Type B pancreatic cell (in vitro differentiated cells): ENCODE measurements at places on chromosomes 1 and 21. TPM values are rescaled to one million over a fixed set of nuclear protein-coding genes. Genes with fewer than 3 reads are reported as not detected.
A peak's percentile ranks its signal among the peaks of the same experiment; 100 is the strongest.

- H3K4me1 ChIP-seq = peaks cover 4% of the 10 kb centered on the region
- no peak for DNase-seq
- peak overlapping the region; percentile 42 for H3K27ac ChIP-seq
- no peaks in the 10 kb centered on the region for H3K27me3 ChIP-seq
Observed at GRCh38 chr21:36235058-36235582, 78.5 kb downstream of the DOP1B start.

The SH2D2A gene
- total RNA-seq = 0.48 and 2.2 TPM in 2 replicates

DNA sequence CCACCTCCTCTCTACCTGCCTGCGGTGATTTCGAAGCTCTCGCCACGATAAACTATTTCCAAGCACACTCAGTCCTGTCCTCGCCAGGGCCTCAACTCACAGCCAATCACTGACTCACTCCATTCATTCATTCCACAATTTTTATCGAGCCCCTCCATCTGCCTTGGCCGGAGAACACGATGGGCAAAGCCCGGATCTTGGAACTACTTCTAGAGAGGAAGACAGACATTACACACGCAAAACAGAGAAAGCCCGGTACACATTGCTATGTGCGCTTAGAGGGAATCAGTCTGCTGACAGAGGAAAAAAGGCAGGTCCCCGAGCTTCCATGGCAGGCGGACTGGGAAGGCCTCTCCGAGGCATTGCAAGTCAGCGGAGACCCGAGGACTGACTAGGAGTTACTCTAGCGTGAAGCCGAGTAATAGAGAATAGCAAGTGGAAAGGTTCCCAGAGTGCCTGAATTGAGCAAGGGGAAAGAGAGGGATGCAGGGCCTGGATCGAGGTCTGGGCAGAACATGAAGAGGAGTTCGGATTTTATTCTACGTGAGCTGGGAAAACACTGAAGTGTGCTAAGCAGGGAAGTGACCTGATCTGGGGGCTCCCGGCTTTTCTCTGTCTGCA, 54.2 kb upstream of the DNAJC6 start:
- peaks cover 28% of the 10 kb centered on the region for H3K27me3 ChIP-seq
- H3K4me3 ChIP-seq = peak overlapping the region; percentile 95
- H3K4me1 ChIP-seq = peaks cover 15% of the 10 kb centered on the region
- H3K27ac ChIP-seq = peak overlapping the region; percentile 72
- DNase-seq = no peak

The MYCL gene
- 19.5 and 36.5 TPM in 2 replicates for total RNA-seq

GRCh38 chr1:64337926-64338325, 132.0 kb upstream of the CACHD1 start:
- no peaks in the 10 kb centered on the region for H3K4me1 ChIP-seq
- no peaks in the 10 kb centered on the region for H3K36me3 ChIP-seq
- H3K4me3 ChIP-seq = no peak overlapping the region
- no peak overlapping the region for H3K27ac ChIP-seq
- peaks cover 8% of the 10 kb centered on the region for H3K27me3 ChIP-seq

GRCh38 chr1:153122831-153123421, 9.6 kb upstream of the SPRR2F start:
- peak overlapping the region; percentile 99 for H3K27ac ChIP-seq
- H3K4me3 ChIP-seq = peak overlapping the region; percentile 71

GRCh38 chr1:111294390-111294789, 3.7 kb downstream of the CHIA start:
- no peaks in the 10 kb centered on the region for H3K36me3 ChIP-seq
- H3K27me3 ChIP-seq = no peaks in the 10 kb centered on the region
- H3K4me3 ChIP-seq = no peak overlapping the region
- no peak overlapping the region for H3K27ac ChIP-seq
- no peak for DNase-seq
- no peaks in the 10 kb centered on the region for H3K4me1 ChIP-seq

- H3K4me1 ChIP-seq = no peaks in the 10 kb centered on the region
- H3K36me3 ChIP-seq = no peaks in the 10 kb centered on the region
- no peak overlapping the region for H3K4me3 ChIP-seq
- H3K27me3 ChIP-seq = peaks cover 64% of the 10 kb centered on the region
- no peak for DNase-seq
Observed at GRCh38 chr1:18007391-18008041, 100.1 kb upstream of the IGSF21 start.

The CD1E gene
- total RNA-seq = not detected in 2 replicates

DNA sequence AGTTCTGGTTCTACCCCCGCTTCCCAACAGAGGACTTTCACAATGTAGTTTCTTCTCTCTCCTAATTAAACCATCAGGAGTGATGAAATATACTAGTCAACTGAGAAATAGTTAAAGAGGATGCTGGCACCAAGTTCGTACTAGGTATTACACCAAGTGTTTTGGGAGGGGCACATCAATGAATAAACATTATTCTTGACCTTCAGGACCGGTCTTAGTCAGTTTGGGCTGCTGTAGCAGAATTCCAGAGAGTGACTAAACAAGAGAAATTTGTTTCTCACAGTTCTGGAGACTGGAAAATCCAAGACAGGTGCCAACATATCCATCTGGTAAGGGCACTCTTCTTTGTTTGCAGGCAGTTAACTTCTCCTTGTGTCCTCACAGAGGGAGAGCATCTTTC, 103.8 kb downstream of the SPATA17 start:
- H3K36me3 ChIP-seq = no peaks in the 10 kb centered on the region
- no peak overlapping the region for H3K4me3 ChIP-seq
- no peaks in the 10 kb centered on the region for H3K4me1 ChIP-seq
- no peaks in the 10 kb centered on the region for H3K27me3 ChIP-seq
- H3K27ac ChIP-seq = no peak overlapping the region

DNA sequence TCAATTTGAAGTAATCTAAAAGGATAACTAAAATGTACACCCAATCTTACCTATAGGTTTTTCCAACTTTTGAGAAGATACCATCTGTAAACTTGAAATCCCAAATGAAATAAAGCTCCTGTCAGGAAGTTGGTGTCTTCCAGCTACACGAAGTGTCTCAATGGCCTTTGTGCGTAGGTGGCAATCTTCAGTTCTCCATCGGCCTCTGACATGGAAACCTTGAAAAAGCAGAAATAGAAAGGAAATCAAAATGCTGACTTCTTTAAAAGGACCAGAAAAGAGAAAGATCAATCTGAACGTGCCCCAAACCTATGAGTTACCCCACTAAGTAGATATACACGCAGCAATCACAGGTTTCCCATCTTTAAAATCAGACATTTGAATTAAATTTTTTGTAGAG, 10.0 kb downstream of the MKNK1 start:
- no peak overlapping the region for H3K27ac ChIP-seq
- H3K36me3 ChIP-seq = peaks cover 23% of the 10 kb centered on the region
- DNase-seq = no peak
- no peaks in the 10 kb centered on the region for H3K27me3 ChIP-seq

The CFHR2 gene
- total RNA-seq = not detected in 2 replicates

The FAM72C gene
- total RNA-seq = 0.86 and 3.6 TPM in 2 replicates

DNA sequence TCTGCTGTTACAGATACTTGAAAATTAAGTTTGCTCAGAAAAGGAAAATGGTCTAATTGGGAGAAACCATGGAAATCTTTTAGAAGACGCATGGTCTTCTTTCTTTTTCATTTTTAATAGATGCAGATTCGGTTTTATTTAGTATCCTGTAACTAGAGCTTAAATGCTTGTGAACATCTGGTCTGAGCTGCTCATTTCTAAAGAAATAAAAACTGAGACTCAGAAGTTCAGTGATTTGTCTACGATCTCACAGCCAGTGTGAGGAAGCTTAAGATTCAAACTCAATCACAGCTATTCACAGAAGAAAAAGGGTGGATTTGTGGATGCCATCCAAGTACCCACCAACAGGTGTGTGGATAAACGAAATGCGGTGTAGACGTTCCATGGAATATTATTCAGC, 80.0 kb upstream of the TIAM1 start:
- DNase-seq = no peak
- no peaks in the 10 kb centered on the region for H3K27me3 ChIP-seq
- H3K27ac ChIP-seq = peak overlapping the region; percentile 15
- peaks cover under 1% of the 10 kb centered on the region for H3K36me3 ChIP-seq
- no peak overlapping the region for H3K4me3 ChIP-seq
- peaks cover 8% of the 10 kb centered on the region for H3K4me1 ChIP-seq

The UTS2 gene
- not detected in 2 replicates for total RNA-seq

DNA sequence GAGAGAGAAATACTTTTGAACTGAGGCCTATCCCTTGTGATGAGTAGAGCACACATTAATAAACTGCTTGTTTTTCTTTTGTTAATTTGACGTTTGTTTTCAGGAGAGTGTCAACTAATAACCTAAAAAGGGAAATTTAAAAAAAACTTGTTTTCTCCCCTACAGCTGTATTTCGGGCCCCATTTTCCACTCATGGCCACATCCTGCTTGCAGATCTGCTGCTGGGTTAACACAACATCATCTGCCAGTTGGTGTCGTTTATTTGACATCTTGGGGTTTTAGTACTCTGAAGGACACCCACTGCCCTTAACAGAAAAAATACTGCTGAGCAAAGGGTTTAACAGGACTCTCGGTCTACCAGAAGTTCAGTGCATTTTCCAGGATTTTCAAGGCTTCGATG, 848 bp upstream of the PYHIN1 start:
- no peaks in the 10 kb centered on the region for H3K27me3 ChIP-seq
- no peak overlapping the region for H3K27ac ChIP-seq
- H3K4me1 ChIP-seq = no peaks in the 10 kb centered on the region
- no peak for DNase-seq

DNA sequence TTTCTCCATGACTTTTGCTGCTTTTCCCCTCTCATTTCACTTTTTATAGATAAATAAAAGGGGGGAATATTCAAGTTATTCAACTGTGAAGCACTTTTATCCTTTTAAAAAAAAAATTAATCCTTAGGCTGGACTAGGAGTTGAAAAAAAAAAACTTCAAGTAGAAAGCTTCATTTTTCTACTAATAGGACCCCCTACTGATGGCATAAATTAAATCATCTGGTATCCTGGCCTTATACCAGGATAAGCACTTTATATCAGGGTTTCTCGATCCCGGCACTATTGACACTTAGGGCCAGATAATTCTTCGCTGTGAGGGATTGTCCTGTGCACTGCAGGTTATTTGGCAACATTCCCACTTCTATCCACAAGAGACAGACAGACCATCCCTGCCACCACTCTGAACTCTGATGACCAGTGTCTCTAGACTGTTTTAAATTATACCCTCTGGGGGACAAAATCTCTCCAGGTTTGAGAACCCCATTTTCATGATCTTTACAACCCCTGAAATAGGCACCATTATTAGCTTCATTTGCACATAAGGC, 17.6 kb downstream of the USP33 start:
- H3K4me3 ChIP-seq = no peak overlapping the region
- peaks cover 25% of the 10 kb centered on the region for H3K36me3 ChIP-seq
- H3K4me1 ChIP-seq = no peaks in the 10 kb centered on the region
- no peak for DNase-seq
- H3K27ac ChIP-seq = no peak overlapping the region

DNA sequence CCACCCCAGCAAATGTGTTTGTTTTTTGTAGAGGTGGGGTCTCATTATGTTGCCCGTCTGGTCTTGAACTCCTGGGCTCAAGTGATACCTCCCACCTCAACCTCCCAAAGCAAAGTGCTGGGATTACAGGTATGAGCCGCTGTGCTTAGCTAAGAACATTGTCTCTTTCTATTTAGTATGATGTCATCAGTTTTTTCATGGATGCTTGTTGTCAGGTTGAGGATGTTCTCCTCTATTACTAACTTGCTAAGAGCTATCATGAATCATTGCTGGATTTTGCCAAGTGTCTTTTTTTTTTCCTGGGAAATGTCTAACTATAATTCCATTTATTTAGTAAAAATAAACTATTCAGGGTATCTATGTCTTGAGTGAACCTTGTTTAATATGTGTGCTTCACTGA, 19.0 kb upstream of the MPC2 start:
- no peak overlapping the region for H3K27ac ChIP-seq
- DNase-seq = no peak
- H3K4me3 ChIP-seq = no peak overlapping the region

The LCE1D gene
- not detected in 2 replicates for total RNA-seq

DNA sequence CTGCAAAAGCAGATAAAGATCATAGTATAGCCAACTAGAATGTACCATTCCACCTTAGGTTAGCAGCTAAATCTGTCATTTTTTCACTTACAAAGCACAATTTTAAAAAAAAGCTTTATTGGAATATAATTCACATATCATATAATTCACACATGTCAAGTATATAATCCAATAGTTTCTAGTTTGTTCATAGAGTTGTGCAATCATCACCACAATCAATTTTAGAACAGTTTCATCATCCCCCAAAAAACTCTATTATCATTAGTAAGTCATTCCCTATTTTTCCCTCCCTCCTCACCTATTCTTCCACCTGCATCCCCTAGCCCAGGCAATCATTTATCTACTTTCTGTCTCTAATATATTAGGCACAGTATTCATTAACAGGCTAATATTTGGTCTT, 32.0 kb upstream of the INSL5 start:
- DNase-seq = no peak
- H3K27me3 ChIP-seq = no peaks in the 10 kb centered on the region
- no peak overlapping the region for H3K4me3 ChIP-seq
- no peaks in the 10 kb centered on the region for H3K4me1 ChIP-seq
- peaks cover 4% of the 10 kb centered on the region for H3K36me3 ChIP-seq

The C1orf115 gene
- 7.5 and 19.0 TPM in 2 replicates for total RNA-seq

The HSD3B1 gene
- 1.3 and 10.3 TPM in 2 replicates for total RNA-seq

DNA sequence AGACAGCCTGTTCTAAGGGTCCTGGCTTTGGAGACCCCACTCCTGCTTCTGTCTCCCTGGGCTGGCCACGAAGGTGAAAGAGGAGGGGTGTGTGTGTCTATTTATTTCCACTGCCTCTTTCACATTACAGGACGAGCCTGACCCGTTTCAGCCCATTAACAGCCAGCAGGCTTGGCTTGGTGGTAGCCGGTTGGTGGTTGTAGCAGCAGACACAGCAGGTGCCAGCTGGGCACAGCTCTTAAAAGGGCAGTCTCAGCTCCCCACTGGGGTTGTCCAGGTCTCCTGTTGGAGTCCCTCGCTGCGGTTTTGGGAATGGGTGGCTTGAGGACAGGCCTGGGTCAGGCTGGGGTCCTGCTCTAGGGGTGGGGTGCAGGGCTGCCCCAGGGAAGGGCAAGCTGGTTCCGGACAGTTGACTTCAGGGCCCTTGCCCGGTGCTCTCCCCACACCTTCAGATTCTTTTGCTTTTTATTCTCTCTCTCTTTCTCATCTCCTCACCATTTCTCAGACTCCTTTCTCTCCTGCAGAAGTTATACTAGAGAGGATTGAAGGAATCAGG, 84.6 kb downstream of the ACTL8 start:
- no peaks in the 10 kb centered on the region for H3K36me3 ChIP-seq
- H3K4me3 ChIP-seq = no peak overlapping the region
- no peaks in the 10 kb centered on the region for H3K4me1 ChIP-seq
- H3K27me3 ChIP-seq = peaks cover 51% of the 10 kb centered on the region

The PLA2G2F gene
- total RNA-seq = not detected in 2 replicates

DNA sequence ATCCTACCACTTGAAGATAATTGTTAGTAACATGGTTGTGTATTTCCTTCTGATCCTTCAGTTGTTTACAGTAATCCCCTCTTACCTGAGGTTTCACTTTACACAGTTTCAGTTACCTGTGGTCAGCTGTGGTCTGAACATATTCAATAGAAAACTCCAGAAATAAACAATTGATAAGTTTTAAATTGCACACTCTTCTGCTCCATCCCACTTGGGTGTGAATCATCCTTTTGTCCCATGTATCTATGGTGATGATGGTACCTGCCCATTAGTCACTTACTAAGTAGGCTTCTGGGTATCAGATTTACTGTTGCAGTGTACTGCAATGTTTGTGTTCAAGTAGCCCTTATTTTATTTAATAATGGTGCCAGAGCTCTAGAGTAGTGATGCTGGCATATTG, 62.5 kb downstream of the OSBPL9 start:
- H3K4me3 ChIP-seq = no peak overlapping the region
- H3K27me3 ChIP-seq = no peaks in the 10 kb centered on the region
- H3K36me3 ChIP-seq = peaks cover 5% of the 10 kb centered on the region
- no peak for DNase-seq
- no peaks in the 10 kb centered on the region for H3K4me1 ChIP-seq
